OCI-LY7 (cell line): ENCODE measurements at places on chromosomes 7 and 10. TPM values are rescaled to one million over a fixed set of nuclear protein-coding genes. Genes with fewer than 3 reads are reported as not detected.

DNA sequence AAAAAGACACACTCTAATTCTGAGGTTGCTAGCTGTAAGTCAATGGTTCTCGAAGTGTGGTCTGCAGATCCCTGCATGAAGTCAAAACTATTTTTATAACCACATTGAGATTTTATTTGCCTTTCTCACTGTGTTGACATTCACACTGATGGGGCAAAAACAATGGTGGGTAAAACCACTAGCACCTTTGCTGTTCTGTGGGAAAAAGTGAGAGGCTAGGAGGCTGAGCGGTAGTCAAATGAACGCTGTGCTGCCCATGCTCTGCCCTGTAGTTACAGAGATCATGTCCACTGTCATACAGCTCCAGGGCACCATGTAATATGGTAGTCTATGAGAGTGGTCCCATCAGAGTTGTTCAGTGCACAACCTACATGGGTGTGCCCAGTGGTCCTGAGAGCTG lies 21.6 kb upstream of the PDCD4 start:
- DNase-seq, result no peak

LEP gene
- total RNA-seq, result not detected in 2 replicates

- no peak for DNase-seq
These were observed 344.8 kb upstream of the FZD8 start for GRCh38 chr10:35986756-35987502.

PGAM2 gene
- 0.80 and 1.1 TPM in 2 replicates for total RNA-seq

OR2A12 gene
- total RNA-seq, result not detected in 2 replicates

LIPK gene
- not detected in 2 replicates for total RNA-seq

- no peak for DNase-seq
These were observed 52.4 kb upstream of the GNAI1 start for GRCh38 chr7:80082213-80082612.

DNA sequence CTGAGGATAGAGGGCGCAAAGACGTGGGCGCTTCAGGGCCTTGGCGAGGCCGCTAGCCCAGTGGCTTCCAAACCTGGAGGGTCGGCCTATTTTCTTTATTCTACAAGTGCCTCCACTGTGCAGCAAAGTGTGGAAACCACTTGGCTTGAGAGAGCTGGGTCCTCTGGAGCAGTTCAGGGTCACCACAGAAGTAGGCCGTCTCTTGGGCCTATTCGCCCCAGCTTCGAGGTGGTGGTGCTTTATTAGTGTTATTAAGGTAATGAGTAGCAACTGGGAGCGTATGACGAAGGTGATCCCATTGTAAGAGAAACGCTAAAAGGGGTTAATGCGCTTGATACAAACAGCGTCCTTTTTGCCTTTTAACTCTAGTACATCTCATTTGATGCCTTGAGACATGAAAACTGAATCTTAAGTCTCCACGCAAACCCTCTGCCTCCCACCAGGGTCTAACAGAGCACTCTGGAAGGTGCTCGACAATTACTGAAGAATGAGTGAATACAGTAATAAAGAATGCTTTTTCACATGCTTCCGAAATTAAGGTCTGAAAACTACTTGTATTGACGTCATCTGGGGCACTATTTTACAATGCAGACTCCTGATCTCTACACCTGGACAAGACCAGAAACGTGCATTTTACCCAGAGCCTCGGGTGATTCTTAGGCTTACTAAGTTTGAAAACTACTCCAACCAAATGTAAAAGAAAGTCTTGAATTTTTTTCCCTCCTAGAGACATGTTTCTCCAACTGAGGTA lies 647 bp upstream of the GSAP start:
- no peak for DNase-seq

- DNase-seq, result no peak
These were observed 46.6 kb downstream of the AGMO start for GRCh38 chr7:15515252-15515651.

KEL gene
- total RNA-seq, result 1.9 and 2.2 TPM in 2 replicates

DNA sequence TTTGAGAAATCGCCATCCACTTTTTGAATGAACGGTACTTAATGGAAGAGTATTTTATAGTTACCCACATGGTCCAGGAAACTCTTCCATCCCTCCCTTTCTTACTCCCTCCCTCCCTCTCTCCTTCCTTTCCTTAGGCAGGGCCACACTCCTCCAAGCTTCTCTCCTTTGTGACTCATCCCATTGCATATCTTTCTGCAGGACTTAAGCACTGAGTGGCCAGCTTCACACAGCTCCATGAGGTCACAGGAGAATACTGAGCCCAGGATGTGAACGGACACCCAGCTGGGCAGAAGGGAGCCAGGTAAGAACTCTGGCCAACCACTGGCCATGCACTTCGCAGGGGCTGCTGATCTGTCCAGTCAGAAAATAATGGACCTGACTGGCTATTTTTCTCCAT lies 189.7 kb upstream of the ADCY1 start:
- DNase-seq, result no peak
